ENCODE measurements at places on chromosomes 16 and 17.

- DNase-seq, result no peak
These were observed 10.1 kb upstream of the ACSM2A start for GRCh38 chr16:20441191-20441590.

GRCh38 chr17:7139400-7139799 lies 24.8 kb upstream of the ASGR2 start:
- DNase-seq, result no peak

DNA sequence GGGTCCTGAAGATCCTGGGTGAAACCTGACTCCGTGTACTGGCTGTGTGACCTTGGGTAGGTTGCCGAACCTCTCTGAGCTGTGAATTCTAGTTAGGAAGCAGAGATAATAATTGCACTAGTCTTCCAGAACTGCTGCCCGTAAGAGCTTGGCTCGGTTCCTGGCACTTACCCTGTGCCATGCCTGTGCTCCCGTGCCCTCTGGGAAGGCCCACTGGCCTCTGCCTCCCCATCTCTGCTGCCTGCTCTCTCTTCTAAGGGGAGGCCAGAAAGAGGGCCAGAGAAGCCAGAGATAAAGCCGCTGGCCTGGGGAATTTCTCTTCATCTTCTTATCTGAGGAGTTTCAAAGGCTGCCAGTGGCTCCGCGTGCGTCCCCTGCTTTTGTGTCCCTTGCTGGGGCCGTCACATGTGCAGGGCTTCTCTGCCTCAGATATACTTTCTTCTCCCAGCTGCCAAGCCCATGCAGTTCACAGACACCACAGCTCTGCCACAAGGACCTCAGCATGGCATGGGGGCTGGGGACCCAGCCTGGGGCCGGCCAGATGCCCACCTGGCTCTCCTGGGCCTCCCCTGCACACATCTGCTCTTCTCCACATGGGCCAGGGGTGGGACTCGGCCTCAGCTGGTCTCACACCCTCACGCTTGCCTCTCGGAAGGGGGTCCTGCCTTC lies 145.2 kb downstream of the SDK2 start:
- DNase-seq, result no peak

- peak; percentile 56 for DNase-seq
These were observed 802 bp downstream of the SETD6 start for GRCh38 chr16:58515871-58516767.

GRCh38 chr17:70478902-70479301 lies 309.6 kb downstream of the KCNJ2 start:
- no peak for DNase-seq

DNA sequence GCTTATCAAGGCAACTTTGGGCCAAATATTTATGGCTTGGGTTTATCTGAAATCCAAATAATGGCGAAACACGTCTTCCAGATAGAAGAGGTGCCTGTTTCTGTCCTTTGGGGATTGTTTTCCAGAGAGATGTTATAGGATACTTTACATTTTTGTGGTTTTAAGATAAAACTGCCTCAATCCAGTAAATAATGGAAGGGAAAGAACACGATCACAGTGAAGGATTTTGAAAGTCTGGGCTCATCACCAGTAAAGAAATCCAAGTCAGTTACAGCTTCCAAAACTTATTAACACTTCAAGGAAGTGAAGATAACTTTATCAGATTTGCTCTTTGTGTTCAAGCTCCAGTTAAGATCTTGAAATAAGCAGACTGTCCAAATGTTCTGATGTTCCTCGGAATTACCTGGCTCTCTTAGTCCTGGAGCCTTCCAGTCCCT lies 30.1 kb downstream of the DNAH2 start:
- DNase-seq, result no peak

- DNase-seq, result no peak
These were observed 183.3 kb downstream of the MSI2 start for GRCh38 chr17:57439651-57440050.

DNA sequence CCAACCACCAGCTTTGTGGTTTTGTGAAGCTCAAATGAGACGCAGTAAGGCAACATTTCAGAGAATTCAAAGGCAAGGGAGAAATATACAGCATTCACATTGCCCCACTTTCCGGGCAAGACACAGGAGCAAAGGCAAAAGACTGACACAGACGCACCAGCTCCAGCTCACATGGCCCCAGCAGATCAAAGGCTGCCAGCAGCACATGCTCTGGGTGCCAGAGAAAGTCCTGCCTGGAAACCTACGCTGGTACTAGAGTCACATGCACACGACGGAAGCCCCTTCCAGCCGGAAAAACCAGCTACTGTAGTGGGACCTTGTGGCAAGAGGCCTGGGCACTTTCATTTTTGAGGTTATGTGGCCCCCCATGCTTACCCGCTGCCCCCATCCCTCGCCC lies 50.1 kb downstream of the GTF3C1 start:
- DNase-seq, result no peak

GRCh38 chr17:62876673-62877405 lies 68.7 kb upstream of the MARCHF10 start:
- no peak for DNase-seq

DNA sequence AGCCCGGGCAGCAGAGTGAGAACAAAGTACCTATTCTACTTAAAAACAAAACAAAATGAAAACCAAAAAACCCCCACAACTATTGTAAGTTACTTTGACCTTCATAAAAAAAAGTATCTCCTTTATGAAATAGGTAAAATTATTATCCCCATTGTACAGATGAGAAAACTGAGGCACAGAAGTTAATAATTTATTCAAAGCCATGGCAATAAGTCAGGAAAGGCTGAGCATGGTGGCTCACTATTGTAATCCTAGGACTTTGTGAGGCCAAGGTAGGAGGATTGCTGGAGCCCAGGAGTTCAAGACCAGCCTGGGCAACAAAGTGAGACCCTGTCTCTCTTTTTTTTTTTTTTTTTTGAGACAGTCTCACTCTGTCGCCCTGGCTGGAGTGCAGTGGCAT lies 30.5 kb downstream of the FCSK start:
- no peak for DNase-seq

- no peak for DNase-seq
These were observed 240.2 kb upstream of the C16orf82 start for GRCh38 chr16:26826500-26826899.

DNA sequence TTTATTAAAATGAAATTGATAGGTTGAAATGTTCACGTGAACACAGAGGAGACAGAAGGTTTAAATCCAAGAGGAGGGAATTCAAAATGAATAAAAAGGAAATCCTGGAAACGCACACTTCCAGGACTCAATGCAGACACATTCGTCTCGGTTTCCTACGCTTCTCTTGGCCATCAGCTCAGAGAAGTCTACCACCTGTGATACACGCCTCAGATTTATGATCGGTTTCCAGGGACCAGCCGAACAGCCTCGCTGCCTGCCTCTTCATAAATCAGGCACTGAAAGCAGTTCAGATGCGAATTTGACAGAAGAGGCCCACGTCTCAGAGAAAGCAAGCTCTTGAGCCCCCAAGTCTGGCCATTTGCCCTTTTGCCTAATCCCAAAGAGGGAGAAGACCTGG lies 125.5 kb upstream of the IRX3 start:
- DNase-seq, result no peak

DNA sequence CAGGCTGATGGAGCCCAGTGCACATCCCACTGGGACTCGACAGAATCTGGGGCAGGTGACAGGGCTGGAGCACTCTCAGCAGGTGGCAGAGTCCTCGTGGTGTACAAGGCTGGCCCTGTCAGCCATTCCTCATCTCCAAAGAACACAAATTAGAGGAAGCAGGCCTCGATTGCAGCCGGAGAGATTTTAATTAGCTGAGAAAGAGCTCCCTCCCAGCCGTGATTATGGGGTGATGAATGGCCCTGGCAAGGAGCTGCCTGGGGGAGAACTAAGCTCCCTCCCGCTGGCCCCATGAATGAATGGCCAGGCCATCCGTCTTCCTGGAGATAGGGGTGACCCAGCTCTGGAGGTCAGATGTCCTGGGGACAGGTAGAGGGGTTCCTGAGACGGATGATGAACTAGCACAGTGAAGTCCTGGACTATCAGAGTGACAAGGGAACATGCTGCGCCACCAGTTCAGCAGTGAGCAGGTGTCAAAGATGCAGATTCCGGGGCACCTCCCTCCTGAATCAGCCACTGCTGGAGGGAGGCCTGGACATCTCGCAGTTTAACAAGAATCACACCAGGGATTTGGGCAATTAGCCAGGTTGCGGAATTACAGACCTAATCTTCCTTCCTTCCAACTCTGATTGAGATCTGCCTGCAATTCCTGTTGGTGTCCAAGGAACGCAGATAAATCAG lies 35.5 kb downstream of the PIMREG start:
- peak; percentile 69 for DNase-seq

DNA sequence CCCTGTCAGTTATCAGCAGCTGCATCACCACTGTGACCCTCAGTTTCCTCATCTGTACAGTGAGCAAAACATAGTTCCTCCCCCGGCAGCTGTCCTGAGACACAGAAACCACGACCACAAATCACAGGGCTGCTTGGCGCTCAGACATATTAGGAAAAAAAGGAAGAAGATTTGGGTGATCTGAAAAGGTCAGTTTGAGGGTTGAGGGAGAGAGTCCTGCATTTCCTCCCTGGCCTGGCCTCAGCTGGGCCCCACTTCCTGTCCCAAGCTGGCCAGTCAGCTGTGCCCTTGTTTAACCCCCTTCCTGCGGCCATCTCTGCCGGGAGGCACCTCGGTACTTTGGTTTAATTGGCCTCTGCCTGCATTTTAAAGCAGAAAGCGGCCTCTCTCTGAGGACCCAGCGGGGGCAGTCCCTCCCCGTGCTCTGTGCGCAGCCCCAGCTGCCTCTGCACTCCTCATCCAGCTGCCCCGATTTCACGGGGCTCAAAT lies 24.0 kb upstream of the CIBAR2 start:
- DNase-seq, result no peak

DNA sequence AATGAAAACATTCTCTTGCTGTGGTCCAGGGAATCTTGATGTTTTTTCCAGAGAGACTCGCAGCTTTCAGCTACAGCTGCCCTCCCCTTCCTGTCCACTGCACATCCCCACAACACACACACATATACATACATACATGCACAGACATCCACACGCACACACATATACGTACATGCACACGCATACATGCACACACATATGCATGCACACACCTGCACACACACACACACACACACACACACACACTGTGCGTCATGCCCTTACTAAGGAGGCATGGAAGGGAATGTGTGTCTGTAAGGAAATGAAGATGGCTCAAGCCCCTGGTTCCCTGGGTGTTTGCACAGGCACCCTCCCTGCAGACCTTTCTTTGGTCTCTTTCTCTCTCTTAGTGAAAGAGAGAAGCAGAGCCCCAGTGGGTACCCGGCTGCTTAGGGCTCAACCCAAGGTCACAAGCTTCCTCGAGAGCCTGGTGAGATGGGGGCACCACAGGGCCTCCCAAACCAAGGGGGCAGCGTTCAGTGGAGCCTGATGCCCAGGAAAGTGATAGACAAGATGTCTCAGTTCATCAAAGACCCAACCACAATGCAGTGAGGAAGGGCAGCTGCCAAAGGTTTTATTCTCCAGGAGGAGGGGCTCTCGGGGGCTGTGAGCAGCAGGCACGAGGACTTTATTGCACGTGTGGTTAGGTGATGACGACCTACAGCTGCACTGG lies 33.3 kb downstream of the TNFRSF13B start:
- DNase-seq, result no peak

DNA sequence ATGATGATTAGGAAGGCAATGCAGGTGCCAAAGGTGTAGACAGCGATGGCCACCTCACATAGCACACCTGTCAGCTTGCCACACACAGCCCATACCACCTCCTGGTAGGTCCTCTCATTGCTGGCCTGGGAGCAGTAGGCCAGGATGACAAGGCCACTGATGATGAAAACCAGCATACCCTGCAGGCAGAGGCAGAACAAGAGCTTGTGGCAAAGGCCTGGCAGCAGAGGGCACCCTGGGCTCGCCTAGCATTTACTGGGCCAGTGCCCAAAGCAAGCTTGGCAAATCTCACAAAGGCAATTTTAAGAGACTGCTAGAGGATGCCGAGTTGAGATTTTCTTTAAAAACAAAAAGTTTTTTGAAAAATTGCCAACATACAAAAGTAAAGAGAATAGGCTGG lies 5.9 kb downstream of the SLC38A7 start:
- no peak for DNase-seq

GRCh38 chr16:65070831-65071432 lies 50.9 kb downstream of the CDH11 start:
- DNase-seq, result no peak

DNA sequence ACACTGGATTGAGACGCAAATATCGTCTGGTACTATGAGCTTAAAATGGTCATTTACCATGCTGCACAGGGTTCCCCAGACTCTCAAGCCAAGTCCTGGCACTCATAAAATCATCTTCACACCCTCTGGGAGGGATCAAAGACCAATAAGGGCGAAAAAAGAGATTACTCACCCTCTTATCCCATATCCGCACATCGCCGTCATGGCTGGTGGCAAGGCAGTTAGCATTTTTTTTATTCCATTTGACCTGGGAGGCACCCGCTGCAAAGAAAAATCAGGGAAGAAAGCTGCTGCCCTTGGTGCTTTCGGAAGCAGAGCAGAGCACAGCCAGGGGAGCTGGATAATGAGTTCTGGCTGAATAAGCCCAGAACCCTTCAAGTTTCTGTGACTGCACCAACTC lies 42.4 kb downstream of the WDR59 start:
- DNase-seq, result no peak
